ENCODE measurements at places on chromosomes 5 and 9.

DNA sequence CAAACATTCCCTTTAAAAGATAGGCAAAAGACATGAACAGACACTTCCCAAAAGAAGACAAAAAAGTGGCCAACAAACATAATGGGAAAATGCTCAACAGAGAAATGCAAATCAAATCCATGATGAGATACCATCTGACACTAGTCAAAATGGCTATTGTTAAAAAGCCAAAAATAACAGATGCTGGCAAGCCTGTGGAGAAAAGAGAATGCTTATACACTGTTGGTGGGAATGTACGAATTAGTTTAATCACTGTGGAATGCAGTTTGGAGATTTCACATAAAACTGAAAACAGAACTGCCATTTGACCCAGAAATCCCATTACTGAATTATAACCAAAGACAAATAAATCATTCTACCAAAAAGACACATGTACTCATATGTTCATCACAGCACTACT is 58.3 kb upstream of the WDR41 start:
- no peak for DNase-seq

DNA sequence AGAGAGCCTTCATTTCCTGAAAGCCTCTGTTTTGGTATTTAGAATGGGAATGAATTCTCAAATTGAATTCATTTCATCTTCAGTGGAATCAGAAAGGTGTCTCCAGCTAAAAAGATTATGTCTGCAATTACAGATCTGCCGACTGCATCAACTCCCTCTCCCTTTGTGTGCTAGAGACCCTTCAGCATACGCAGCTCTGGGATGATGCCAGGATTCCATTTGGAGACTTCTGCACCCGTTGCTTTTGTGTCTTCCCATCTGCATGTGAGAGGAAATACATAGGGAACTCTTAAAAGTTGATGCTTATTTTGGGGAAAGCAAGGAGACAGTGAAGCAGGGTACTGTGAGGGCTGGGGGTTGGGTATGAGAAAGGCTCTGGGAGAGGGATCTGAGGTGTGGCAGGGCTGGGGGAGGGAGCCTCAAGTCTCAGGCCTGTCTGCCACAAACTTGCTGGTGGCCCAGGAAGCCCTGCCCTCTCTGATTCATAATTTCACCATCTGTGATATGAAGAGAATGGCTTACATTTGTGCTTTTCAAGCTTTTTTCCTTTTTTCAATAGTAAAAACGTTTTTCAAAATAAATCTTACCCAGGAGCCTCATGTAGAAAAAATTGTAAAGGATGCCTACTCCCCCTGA is 89.7 kb upstream of the SAP30L start:
- no peak for DNase-seq

DNA sequence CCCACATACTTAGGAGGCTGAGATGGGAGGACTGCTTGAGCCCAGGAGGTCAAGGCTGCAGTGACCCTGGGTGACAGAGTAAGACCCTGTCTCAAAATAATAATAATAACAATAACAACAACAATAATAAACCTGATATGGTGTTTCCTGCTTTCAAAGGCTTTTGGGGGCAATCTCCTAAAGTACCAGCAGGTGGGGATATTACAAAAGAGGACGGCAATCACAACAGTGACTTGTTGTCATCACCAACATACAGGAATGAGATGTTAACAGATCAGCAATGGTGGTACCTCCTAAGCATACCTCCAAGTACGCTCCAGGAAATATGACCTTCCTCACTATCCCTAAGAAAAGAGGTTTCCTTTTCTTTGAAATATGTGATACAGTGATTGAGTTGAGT is 91.1 kb upstream of the RNF180 start:
- DNase-seq, result no peak

- no peak for DNase-seq
These were observed 48.5 kb downstream of the ST8SIA4 start for GRCh38 chr5:100854591-100854990.

DNA sequence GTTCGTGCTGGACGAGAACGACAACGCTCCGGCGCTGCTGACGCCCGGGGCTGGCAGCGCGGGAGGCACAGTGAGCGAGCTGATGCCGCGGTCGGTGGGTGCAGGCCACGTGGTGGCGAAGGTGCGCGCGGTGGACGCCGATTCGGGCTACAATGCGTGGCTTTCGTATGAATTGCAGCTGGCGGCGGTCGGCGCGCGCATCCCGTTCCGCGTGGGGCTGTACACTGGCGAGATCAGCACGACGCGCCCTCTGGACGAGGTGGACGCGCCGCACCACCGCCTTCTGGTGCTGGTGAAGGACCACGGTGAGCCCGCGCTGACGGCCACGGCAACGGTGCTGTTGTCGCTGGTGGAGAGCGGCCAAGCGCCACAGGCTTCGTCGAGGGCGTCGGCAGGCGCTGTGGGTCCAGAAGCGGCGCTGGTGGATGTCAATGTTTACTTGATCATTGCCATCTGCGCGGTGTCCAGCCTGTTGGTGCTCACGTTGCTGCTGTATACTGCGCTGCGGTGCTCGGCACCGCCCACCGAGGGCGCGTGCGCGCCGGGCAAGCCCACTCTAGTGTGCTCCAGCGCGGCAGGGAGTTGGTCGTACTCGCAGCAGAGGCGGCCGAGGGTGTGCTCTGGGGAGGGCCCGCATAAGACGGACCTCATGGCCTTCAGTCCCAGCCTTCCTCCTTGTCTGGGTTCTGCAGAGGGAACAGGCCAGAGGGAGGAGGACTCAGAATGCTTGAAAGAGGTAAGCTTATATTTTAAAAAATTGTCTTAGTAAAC is 2.2 kb downstream of the PCDHA13 start:
- no peak for DNase-seq

DNA sequence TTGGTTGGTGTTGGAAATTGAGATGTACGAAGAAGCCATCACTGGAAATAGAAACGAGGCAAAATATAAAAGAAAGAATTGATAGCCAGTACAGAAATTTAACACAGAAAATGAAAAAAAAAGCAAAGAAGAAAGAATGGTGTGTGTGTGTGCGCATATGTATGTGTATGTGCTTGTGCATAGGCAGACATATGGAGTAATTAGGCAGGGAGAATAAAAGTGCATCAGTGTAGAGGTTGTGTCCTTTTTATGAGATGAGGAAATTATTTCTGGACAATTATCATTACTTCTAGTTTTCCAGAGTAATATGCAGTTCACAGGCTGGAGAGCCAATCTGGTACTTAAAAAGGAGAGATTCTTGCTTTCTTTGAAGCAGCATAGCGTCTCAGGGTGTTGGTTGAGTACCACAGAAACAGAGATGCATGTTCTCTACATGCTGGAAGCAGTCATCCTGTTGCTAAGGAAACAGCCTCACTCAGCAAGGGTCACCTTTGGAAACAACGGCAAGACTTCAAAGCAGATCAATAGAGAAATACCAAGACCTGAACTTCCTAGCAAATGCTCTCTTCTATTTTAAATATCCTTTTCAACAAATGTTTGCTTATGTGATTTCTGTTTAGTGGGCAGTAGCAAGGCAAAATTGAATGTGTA is 172.7 kb downstream of the TAF11L14 start:
- no peak for DNase-seq

DNA sequence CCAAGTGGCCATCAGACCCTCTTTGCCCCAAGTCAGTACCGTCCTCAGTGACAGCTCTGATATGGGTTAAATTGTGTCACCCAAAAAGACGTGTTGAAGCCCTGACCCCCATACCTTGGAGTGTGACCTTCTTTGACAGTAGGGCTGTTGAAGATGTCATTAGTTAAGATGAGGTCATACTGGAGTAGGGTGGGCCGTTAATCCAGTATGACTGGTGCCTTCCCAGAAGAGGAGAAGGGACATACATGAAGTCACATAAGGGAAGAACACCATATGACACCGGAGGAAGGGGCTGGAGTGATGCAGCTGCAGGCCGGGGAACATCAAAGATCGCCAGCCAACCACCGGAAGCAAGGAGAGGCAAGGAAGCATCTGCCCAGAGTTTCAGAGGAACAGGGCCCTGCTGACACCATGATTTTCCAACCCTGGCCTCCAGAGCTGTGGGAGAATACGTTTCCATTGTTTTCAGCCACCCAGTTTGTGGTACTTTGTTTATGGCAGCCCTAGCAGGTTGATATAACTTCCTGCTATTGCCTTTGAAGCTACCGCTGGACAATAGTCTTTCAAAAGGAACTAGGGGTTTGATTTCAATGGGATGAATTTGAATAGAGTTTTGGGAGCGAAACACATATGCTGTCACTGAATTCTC is 36.4 kb upstream of the CPEB4 start:
- no peak for DNase-seq

GRCh38 chr5:966941-967340 is 41.7 kb upstream of the NKD2 start:
- DNase-seq, result no peak

GRCh38 chr9:134259708-134260107 is 66.5 kb upstream of the RXRA start:
- no peak for DNase-seq

DNA sequence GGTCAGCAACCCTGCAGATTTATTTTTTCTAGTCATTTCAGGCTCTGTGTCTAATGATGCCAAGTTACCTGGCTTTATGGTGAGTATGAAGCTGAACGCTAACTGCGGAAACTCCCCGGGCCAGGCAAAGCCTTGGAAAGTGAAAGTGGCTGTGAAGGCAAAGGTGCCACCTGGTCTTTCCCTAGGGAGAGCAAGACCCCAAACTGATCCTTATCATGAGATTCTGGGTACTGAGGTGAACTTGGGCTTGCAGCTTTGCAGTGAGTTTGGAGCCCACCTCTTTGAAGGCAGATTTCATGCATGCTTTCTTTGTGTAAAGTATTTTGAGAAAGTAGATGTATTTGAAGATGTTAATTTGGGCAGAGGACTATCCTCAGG is 63.3 kb downstream of the CARTPT start:
- DNase-seq, result no peak

DNA sequence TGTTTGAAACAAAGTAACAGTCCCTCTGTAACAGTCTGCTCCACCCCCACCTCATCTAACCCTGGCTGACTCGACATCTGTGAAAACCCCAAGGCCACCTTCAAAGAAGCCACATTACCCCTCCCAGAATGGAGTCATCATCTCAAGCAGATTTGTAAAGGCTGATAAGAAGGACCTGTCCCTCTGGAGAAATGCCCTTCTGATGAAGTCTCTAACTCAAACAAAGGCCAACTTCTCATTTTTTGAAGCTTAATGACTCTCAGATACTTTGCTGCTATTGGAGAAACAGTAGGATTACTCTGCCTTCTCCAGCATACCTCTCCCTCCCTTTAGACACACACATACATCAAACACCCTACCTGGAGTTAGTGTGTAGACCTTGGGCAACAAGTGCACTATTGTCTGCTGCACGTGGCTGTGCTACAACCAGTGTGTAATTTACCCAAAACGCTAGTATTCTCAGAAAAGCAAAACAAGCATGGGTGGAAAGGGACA is 5.3 kb upstream of the SUSD1 start:
- DNase-seq, result no peak

- DNase-seq, result no peak
These were observed 73.4 kb downstream of the PHF2 start for GRCh38 chr9:93649610-93650261.

DNA sequence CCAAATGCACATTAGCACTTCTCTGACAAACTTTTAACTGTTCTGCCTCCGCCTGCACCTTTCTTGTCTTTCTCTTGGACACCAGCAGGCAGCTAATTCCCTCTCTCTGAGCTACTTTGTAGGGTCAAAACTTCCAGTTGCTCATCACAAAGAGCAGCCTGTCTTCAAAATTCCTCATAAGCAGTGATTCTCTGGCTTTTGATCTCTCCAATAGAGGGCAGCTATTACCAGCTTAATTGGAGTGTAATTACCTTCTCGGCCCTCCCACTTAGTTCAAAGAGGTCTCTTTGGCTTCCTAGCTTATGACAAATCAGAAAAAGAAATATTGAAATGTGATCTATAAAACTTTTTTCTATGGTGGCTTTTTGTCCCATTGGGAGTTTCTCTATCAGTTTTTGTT is 43.6 kb upstream of the RAD23B start:
- DNase-seq, result no peak

- no peak for DNase-seq
These were observed 257.0 kb upstream of the PRR16 start for GRCh38 chr5:120207129-120207528.

DNA sequence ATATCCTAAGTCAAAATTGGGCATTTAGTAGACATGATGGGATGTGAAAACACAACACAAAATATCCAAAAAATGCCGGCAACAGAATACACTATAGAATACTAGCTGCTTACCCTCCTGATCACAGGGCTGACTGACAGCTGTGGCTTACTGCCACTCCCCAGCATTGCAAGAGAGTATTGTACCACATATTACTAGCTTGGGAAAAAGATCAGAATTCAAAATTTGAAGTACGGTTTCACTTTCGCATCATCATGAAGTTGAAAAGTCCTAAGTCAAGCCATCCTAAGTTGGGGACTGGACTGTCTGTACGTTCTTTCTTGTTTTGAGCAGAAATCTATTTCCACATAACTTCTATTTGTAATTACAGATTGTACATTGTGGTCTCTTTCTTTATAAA is 851.4 kb downstream of the MAT2B start:
- no peak for DNase-seq

GRCh38 chr9:133238851-133239532 is 29.9 kb upstream of the OBP2B start:
- no peak for DNase-seq

- DNase-seq, result no peak
These were observed 43.4 kb upstream of the FUBP3 start for GRCh38 chr9:130535818-130536521.

DNA sequence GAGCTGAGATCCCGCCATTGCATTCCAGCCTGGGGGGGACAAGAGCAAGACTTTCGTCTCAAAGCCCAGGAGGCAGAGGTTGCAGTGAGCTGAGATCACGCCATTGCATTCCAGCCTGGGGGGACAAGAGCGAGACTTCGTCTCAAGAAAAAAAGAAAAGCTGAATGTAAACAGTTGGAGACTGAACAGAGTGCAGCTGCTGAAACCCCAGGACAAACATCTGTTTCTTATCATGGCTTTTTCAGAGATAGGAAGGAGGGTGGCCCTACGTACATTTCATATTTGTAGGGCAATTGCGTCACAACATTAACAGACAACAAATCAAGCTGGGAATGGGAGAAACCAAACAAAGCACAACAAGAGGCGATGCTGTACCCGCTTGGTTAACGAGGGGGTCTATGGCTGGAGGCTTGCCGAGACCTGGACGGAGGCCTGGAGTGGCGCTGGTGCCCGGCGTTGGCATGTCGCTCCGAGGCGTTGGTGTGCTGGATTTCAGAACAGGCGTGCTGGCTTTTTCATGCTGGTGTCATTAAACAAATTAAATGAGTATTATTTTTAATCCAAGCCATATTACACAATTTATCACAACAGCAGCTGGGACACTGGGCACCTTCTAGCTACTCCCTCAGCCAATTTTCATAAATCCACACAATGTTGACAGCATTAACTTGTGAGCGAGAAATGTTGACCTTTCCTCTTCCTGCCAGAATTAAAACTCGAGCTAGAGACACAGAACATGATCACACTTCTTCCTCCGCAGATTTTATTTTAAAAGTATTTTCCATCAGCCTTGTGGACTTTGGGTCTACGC is 76.1 kb downstream of the TLE1 start:
- DNase-seq, result no peak

DNA sequence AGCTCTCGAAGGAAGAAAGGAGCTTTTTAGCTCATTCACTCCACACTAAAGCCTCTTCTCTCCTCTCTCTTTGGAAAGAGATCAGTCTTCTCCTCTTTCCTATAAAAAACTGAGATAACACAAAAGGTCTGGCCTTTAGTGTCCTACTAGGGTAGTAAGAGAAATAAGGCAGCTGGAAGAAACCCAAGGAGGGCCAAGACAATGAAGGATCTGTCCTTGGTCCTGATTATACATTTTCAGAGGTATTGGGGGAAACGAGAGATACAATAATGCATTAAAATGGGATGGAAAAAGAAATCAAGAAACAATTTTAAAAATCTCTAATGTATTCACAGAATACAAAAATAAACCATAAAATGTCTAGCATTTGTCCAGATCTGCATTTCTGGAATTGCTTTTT is 184.0 kb downstream of the SLF1 start:
- DNase-seq, result no peak
